ENCODE measurements at places on chromosomes 1 and 21. TPM values are rescaled to one million over a fixed set of nuclear protein-coding genes. Genes with fewer than 3 reads are reported as not detected.

Gene KRTAP25-1
- total RNA-seq: not detected

Gene C1orf105
- not detected for total RNA-seq

Gene MAP3K6
- 95.0 TPM for total RNA-seq

Gene CDCA8
- total RNA-seq: 0.35 TPM

Gene AADACL4
- total RNA-seq: not detected

Gene PLCH2
- 0.55 TPM for total RNA-seq

Gene FCGR1A
- 9.3 TPM for total RNA-seq

Gene FAM131C
- not detected for total RNA-seq

Gene NGF
- total RNA-seq: 5.2 TPM

Gene ARHGAP30
- total RNA-seq: 26.0 TPM

Gene ATG4C
- 12.3 TPM for total RNA-seq

All from mesenteric fat pad (tissue), 1 donor.